Tibial nerve (tissue), 4 donors: ENCODE measurements at places on chromosomes 12 and 14. TPM values are rescaled to one million over a fixed set of nuclear protein-coding genes. Genes with fewer than 3 reads are reported as not detected.

Gene TAS2R19
- 7.3 TPM for total RNA-seq

Gene CLEC2A
- not detected for total RNA-seq

Gene TPPP2
- total RNA-seq, result not detected

DNA sequence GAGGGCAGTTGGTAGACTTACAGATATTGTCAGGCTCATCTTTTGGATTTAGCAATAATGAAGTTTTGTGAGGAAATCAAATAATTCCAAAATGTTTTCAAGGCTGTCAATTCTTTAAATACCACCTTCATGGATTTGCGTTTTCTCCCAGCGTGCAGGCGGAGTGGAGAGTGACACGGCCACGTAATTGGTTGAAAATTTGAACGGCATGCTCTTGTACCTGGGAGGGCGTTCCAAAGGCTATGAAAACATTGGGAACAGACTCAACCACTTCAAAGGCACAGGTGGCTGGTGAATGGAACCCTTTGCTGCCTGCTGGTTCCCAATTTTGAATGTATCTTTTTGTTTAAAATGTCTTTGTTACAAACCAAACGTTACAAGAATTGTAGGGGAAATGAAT, 12.4 kb downstream of the SMIM41 start:
- no peak for DNase-seq

- DNase-seq, result no peak
Observed at GRCh38 chr14:72619111-72619571, 274.8 kb downstream of the DPF3 start.

DNA sequence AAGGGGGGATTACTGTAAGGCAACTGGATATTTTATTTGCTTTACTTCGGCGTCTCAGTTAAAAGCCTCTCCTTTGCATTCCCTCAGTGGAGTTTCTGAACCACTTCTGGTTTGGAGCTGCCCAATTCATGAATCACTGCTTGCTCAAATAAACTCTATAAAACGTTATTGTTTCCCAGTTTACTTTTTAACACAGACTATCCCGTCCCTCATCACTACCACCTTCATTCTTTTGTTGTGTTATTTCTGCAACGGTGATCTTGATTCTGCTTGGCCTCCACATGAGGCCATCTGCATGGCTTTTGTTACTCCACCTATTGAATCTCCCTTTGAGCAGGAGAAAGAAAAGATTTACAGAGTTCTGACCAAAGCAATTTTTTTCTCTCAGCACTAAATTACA, 104.0 kb upstream of the PLEKHA5 start:
- DNase-seq, result no peak

DNA sequence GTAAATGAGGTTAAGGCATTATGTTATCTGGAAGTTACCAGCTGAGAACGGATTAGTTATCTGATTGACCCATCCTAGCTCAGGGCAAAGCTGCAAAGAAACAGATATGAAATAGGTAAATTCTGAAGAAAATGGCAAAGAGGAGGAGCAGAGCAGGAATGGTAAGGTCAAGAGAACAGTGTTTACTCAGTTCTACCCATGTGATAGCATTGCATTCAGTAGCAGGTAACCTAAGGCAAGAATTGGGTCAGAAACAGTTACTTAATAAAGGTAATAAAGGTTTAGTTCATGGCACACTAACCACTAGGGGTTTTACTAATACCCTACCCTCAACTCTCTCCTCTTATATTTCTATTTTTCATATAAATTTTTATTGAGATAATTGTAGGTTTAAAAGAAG, 224.8 kb downstream of the ASCL1 start:
- DNase-seq, result no peak

- no peak for DNase-seq
Observed at GRCh38 chr12:541676-542324, 82.1 kb downstream of the B4GALNT3 start.

GRCh38 chr12:49901026-49901425, 2.7 kb downstream of the FAIM2 start:
- no peak for DNase-seq

DNA sequence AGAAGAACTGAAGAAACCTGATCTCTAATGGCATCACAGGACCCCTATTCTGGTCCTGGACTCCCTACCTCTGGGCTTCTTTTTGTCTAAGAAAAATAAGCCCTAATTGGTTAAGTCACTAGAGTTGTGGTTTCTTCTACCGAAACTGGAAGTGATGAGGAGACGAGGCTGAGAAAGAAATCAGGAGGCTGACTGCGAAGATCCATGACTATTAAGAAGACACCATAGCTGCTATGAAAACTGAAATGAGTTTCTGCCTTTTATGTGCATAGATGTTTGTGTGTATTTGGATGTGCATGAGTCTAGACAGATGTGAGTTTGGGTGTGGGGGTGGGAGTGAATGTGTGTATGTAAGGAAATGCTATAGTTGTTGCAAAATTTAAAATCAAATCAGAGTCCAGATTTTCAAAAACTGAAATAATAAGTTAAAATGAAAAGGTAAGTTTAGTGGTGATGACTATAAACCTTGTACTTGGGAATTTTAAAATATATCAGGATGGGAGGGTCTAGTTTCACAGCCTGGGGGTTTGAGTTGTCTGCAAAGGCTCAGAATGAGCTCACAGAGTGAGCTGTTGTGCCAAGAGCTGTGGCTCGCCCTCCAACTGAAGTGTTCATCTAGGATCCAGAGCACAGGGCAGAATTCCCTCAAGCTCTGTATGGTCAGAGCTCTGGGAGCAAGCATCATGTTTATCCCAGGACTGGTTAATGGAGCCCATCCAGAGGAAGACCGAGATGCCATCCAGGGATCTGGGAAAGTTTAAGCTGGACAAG, 94.9 kb downstream of the VCPKMT start:
- DNase-seq, result no peak

DNA sequence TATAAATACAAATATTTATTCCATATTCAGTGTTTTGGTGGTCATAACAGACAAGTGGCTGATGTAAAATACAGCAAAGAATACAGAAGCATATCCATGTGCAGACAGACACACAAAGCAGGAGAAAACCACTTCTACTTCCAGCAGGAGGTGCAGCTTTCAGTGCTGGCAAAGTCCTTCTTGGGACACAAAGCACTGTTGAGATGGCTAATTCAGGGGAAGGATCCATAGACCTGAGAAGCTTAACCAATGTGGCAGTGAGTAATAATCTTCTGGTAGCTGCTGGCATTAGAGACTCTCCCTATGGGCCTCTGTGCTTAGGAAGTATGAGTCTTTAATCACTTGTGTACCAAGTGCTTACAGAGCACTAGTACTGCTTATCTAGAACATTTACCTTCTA, 26.8 kb downstream of the AMN1 start:
- DNase-seq, result no peak
